ENCODE measurements at places on chromosomes 12 and 14.

- no peak for DNase-seq
Observed at GRCh38 chr14:90341784-90342183, 10.0 kb upstream of the NRDE2 start.

DNA sequence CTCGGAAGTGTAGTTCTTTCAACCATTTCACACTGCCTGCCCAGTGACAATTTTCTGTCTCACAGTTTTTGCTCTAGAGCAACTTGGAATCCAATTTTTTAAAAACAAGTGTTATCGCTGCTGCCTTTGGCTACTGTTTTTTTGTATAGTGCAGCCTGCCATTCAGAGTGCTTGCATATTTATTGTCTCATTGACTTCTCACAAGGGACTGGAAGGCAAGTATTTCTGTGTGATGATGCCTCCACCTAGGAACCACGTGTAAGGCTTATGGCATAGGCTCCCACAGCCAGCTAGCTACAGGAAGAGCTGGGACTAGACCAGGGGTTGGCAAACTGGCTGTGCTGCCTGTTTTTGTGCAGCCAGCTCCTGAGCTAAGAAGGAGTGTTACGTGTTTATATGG lies 903 bp downstream of the PARPBP start:
- DNase-seq = no peak

DNA sequence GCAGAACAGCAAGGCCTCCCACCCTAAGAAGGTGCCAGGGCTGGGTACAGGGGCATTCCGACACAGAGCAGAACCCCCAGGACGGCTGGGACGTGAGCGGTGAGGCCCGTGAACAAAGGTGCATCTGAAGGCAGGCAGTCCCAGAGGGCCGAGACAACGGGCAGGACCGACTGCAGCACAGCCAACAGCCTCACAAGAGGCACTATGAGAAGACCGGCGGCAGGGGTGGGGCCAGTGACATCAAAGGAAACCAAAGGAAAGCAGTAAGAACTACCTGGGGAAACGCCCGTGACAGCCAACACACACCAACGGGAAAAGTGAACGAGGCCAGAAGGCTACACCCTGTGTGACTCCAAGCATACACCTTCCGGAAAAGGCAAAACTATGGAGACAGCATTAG lies 9.1 kb downstream of the BTBD6 start:
- DNase-seq = no peak

DNA sequence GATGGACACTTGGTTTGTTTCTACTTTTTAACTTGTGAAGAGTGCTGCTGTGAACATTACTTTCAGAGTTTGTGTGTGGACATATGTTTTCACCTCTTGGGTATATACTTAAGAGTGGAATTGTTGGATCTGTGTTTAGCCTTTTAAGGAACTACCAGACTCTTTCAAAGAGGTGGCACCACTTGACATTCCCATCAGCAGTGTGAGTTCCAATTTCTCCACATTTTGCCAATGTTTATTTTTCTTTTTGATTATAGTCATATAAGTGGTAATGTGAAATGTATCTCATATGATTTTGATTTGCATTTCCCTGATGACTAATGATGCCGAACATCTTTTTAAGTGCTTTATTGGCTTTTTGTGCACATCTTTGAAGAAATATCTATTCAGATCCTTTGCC lies 44.8 kb downstream of the ARHGAP5 start:
- DNase-seq = no peak

DNA sequence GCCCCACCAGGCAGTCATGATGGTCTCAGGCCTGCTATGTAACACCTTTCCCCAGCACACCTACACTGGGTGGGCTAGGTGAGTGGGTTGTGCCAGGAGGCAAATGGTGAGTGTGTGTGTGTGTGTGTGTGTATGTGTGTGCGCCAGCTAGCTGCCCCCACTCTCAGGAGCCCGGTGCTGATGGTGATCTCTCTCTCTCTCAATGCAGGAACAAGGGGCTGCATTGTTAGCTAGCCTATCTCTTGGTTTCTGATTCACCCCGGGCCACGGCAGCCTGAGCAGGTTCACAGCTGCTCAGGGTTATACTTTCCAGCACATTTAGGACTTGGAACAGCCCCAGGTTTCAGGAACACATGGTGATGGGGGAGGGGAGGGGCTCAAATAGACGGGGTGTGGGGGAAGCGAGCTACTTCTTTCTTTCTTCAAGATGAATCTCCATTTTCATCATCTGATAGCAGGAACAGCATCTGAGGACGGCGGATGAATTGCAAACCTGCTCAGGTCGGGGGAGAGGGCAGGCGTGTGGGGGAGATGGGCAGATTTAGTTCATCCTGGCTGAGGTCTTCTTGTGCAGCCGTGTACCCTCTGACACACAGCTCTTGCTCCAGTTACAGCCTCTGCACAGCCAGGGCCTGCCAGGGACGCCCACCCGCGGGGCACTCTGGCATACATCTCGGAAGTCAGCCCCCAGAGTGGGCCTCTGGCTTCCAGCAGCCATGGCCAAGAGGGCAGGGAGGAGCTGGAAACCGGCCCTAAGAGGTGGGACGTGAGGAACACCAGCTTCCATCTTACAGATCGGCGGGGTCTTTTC lies 137.6 kb downstream of the ZFP36L1 start:
- DNase-seq = no peak

GRCh38 chr12:104801427-104801826 lies 156.7 kb downstream of the SLC41A2 start:
- no peak for DNase-seq

- DNase-seq = no peak
Observed at GRCh38 chr12:107415071-107415470, 270.5 kb upstream of the PWP1 start.

- DNase-seq = no peak
Observed at GRCh38 chr14:77489041-77489440, 9.6 kb downstream of the ISM2 start.

GRCh38 chr12:31868965-31869364 lies 90.2 kb upstream of the RESF1 start:
- DNase-seq = no peak

DNA sequence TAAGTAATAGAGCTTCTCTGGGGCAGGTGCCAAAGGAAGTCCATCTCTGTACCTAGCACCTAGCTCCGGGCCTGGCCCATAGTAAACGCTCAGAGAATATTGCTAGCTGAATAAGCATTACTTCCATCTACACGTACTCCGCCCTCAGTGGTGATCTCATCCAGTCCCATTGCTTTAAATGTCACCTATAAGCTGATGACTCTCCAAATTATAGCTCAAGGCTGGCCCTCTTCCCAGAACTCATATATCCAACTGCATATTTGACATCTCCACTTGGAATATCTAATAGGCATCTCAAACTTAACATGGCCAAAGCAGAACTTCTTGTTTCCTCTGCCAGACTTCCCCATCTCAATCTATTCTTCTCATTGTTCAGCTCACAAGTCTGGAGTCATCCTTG lies 6.9 kb upstream of the DYNLL1 start:
- no peak for DNase-seq

DNA sequence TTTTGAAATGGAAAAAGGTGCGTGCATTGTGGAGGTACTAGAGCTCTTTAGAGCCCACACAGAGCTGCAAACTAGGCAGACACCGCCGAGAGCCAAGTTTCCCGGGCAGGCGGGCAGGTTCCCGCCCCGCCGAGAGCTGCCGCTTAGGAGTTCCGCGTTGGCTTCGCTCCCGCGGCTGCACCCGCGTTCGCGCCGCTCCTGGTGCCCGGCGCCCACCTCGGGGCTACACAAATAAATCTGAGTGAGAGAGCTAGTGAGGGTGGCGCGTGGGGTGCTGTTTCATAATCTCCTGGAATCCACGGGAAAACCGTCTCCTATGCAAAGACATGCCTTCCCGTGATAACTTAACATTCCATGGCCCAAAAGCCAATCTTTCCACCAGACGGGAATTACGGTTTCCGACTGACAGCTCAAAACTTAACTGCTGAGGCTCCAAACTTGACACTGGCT lies 645 bp downstream of the KITLG start:
- DNase-seq = no peak

DNA sequence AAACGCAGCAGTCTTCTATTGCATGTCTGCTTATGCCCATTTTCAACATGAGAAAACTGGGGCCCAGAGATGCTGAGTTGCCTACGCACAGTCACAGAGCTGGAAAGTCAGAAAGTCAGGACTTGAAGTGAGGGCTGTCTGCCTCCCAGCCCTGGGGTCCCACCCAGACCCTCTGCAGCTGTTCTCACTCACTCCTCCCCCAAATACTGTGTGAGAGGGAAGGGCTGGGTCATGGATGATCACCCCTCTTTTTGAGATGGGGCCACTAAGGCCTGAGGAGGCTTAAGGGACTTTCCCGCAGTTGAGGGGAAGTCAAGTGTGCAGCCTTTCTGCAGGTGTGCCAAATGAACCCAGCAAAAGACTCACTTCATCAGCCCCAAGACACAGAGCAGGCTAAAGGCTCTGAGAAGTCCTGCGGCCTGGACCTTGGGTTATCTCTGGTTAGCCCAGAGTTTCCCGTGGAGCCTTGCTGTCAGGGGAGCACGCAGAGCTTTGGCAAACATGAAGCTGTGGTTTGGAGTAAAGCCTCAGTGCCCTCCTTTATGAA lies 18.7 kb downstream of the DTX1 start:
- no peak for DNase-seq

GRCh38 chr14:103456167-103456835 lies 66.3 kb downstream of the CKB start:
- DNase-seq = no peak

- DNase-seq = no peak
Observed at GRCh38 chr14:63383776-63384367, 65.1 kb upstream of the GPHB5 start.

DNA sequence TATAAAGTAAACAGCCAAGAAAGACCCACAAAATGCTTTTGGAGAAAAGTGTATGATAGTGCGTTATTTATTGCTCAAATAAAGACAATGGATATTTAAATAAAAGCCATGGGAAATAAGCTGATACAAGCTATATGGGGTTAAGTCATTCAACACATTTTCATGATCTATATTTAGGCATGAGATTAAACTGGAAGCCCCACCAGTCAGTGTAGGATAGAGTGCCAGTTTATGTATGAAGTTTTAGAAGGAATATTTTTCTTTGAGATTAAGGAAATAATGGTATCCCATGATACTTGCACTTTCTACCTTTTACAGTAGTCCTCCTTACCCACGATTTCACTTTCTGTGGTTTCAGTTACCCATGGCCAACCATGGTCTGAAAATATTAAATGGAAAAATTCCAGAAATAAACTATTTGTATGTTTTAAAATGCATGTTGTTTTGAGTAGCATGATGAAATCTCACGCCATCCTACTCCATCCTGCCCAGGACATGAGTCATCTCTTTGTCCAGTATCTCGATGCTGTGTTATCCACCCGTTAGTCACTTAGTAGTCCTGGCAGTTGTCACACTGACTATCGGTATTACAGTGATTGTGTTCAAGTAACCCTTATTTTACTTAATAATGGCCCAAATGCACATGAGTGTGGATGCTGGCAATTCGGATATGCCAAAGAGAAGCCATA lies 22.3 kb downstream of the SYT1 start:
- DNase-seq = no peak

GRCh38 chr12:92987362-92987761 lies 58.3 kb upstream of the EEA1 start:
- no peak for DNase-seq

DNA sequence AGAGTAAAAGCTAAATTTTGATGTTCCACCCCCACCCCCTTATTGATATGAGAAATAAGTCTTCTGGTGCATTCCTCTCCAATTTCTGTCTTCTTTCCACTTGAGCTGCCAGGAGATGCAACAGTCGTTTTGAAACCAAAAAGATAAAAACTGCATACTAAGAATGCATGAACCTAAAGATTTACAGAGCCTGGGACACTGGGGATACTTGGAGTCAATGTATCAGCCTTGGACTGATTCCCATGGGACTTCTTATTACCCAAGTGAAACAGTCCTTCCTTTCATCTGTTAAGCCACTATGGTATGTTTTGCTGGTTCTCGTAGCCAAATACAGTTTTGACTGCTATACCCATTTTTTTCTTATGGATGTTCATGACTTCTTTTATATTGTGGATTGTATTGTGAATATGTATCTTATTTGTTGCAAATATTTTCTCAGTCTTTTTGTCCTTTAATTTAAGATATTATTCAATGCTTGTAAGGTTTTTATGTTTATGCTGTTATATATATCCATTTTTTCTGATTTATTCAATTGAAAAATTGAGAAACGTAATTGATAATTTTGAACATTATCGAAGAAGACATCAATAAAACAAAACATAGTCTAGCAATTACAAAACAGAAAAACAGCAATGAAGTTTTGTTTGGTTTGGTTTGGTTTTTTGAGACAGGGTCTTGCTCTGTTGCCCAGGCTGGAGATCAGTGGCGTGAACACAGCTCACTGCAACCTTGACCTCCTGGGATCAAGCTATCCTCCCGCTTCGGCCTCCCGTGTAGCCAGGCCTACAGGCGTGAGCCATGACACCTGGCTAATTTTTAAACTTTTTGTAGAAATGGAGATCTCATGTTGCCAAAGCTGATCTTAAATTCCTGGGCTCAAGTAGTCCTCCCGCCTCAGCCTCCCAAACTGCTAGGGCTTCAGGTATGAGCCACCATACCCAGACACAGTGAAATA lies 85.4 kb upstream of the ETV6 start:
- no peak for DNase-seq

DNA sequence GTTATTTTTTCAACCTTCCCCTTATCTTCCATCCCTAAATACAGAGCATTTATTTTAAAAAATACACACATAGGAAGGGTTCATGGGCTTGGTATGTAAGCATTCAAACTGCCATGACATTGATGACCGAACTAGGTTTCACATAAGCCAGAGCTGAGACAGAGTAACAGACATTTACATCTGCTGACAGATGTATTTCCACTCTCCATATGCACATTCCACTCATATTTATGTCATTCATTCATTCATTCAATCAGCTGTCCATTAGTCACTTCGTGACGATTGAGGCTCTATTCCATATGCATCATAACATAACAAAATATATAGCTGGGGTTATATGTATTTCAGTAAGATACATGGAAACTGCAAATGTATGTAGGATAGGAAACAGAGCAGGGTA lies 145.5 kb upstream of the OTX2 start:
- no peak for DNase-seq

DNA sequence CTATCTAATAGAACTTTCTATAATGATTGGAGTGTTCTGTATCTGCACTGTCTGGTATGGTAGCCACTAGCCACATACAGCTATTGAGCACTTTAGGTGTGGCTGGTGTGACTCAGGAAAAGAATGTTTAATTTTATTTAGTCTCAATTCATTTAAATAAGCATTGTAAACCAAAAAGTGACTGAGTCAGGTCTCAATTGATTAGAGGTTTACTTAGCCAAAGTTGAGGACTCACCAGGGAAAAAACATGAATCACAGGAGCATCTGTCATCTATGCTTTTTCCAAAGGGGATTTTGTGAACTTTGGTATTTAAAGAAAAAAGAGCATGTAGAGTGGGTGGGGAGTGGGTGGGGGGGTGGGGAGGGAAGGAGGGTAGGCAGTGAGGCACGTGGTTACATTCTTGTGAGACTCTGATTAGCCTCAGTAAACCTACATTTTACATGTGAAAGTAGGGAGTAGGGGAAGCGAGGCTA lies 473.1 kb downstream of the ATP23 start:
- no peak for DNase-seq

DNA sequence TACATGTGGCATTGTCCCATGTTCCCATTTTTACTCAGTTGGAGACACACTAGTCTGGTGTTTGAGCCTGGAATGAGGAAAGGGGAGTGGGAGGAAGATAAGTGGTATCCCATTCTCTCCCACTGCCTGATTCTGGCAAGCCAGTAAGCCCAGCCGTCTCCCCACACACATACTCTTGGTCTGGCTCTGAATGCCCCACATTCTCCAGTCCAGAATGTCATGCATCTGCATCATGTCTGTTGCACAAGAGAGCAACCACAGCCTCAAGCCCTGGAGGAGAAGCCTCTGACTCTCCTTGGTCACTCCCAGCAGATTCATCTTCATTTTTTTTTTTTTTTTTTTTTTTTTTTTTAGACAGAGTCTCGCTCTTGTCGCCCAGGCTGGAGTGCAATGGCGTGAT lies 48.0 kb downstream of the DRAM1 start:
- DNase-seq = no peak

Data from anterior cingulate cortex (tissue), 58 donors.